ENCODE measurements at places on chromosomes 6 and 20.

GRCh38 chr20:19074356-19074755, 138.1 kb upstream of the SLC24A3 start:
- DNase-seq, result no peak

DNA sequence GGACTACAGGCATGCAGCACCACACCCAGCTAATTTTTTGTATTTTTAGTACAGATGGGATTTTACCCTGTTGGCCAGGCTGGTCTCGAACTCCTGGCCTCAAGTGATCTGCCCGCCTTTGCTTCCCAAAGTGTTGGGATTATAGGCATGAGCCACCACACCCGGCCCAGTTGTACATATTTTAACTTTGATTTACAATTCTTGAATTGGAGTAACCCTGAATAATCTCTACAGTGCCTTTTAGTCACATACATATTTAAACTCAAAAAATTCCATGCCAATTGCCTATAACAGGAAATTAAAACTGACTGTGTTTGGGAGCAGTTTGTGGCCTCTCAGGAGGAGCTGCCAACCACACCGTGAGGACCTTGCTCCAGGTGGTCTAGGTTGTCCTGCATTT, 199.8 kb upstream of the PDE10A start:
- no peak for DNase-seq

GRCh38 chr20:61573415-61574305, 321.6 kb downstream of the CDH4 start:
- no peak for DNase-seq

DNA sequence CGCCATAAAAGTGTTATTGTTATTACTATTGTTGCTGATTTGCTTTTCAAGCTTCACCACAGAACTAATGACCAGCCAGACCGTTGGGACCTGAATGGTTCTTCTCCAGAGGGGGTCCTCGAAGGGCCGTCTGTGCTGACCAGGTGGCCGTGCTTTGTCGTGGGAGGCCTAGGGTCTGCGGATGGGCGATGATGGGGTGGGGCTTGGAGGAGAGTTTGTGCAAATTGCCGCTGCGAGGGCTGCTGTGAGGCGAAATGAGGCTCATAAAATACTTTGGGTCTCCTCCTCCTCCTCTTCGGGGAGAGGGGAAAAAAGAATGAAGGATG, 6.0 kb upstream of the ZBTB22 start:
- DNase-seq, result no peak

DNA sequence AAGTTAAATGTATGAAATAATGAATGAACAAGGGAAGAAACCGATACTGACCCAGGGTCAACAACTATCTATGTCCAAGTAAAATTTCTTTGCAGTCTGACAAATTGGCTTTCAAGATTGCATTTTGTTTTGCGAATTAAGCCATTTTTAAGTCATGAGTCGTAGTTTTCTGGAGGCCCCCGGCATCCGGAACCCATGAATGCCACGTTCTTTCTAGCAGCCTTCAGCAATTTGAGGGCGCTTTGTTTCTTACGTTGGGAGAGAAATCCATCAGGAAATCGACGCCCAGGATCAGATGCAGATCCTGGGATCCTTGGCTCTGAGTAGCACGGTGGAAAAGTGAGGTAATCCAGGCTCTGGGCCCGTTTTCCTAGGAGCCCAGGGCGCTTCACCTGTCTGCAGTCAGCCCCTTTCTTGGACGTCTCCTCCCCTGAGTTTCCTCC, 309 bp upstream of the ABRACL start:
- no peak for DNase-seq

DNA sequence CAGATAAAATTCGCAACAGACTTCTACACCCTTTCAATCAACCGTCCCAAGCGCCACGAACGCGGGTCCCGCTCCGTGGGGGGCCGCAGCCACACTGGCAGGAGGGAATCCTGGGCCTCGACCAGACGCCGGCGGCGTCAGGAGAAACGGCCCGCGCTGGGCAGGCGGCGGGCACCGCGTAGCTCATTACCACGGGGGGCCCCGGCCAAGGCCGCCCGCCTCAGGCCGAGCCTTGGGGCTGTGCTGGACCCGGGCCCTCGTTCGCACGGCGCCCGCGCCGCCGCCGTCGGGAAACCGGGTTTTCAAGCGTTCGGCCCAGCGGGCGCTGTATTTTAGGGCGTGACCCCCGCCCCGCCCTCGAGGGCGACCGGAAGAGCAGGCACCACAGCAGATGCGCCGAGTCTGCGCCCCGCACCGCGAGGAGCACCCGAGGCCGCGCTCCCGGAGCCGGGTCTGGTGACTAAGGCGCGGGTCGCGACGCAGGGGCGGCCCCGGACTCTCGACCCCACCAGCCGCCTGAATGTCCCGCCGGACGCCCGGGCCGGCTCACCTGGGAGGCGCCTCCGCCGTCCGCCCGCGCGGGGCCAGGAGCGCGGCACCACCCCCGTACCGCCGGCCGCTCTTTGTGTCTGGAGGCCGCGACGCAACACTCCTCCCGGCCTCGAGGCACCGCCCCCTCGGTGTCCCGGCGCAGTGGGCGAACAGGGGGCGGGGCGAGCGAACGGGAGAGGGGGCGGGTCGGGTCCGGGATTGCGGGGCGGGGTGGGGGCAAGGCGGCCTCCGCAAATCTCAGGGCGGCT, at the start of gene NINL:
NINL (minus strand) TSS at position 627 of the 800 bp plus-strand sequence. CDS start 58,944 bp downstream, outside the sequence.
- no peak for DNase-seq

DNA sequence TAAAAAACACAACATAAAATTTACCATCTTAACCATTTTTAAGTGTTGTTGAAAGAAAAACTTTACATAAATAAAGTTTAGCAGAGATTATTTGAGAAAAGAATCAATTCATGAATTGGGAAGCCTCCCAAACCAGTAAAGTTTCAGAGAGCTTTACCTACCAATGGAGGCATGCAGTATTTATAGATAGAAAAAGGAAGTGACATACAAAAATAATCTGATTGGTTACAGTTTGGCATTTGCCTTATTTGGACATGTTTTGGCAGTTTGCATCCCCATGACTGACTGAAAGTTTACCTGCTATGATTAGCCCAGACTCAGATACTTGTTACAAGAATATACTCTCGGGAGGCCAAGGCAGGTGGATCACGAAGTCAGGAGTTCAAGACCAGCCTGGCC, 3.7 kb upstream of the CMTR1 start:
- no peak for DNase-seq

GRCh38 chr6:71665931-71666330, 220.4 kb upstream of the RIMS1 start:
- DNase-seq, result no peak

DNA sequence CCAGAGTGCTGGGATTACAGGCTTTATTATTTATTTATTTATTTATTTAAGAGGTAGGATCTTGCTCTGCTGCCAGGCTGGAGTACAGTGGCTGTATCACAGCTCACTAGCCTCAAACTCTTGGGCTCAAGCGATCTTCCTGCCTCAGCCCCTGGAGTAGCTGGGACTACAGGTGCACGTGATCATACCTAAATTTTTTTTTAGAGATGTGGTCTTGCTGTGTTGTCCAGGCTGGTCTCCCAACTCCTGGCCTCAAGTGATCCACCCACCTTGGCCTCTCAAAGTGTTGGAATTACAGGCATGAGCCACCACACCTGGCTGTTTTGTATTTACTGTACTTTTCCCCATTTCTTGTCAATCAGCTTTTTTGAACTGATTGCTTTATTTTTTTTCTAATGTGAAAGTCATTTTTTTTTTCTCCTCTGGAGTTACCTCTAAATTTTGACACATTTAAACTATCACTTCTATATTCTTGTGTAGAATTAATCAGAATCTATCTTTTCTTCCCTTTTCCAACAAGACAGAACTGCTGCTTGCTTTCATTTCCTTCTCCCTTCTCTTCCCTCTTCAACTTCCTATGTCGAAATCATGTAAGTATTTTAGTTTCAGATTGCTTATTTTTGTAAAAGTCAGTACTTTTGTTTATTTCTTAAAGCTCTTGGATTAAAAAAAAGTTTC, 12.0 kb downstream of the PANK2 start:
- DNase-seq, result no peak

DNA sequence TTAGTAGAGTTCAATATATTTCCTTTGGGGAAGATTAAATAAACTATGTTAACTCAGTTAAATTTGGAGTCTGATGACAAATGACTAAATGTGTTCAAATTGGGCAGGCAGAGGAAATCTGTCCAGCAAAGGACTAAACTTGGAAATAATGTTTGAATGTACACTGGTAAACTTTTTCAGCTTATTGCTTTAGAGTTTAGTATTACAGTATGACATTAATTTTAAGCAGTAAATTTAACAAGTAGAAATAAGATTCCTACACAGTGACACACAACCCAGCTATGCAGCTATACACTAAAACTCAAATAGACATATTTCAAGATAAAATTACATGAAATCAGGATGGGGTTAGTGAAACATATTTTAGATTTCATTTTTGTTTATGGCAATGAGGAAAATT, 42.6 kb upstream of the HDGFL1 start:
- DNase-seq, result no peak

GRCh38 chr20:50820515-50821256, 25.8 kb downstream of the BCAS4 start:
- no peak for DNase-seq

GRCh38 chr6:74114428-74114827, 418.4 kb downstream of the CD109 start:
- DNase-seq, result no peak

DNA sequence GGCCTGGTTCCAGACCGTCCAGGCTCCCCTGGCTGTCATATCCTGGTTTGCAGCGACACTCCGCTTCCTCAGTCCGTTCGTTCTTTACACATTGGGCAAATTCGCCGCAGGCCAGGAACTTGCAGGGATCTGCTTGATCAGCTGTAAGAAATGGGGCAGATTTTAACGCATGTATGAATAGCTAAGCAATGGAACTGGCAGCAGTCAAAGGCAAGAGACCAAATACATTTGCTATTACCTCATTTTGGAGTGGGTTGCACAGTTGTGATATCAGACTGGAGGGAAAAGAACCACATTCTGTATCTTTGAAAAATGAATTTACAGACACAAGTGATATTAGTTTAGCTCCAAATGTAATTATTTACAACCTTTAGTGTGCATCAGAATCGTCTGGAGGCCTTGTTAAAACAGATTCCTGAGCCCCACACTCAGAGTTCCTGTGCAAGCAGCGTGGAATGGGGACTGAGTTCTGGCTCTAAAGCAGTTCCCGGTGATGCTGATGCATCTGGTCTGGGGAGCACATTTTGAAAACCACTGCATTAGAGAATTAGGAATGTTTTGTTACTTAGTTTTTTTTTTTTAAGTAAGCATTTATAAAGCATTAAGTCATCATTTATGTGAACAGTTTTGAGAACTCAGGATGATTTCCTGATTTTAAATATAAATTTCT, 141.3 kb downstream of the IMPG1 start:
- no peak for DNase-seq

DNA sequence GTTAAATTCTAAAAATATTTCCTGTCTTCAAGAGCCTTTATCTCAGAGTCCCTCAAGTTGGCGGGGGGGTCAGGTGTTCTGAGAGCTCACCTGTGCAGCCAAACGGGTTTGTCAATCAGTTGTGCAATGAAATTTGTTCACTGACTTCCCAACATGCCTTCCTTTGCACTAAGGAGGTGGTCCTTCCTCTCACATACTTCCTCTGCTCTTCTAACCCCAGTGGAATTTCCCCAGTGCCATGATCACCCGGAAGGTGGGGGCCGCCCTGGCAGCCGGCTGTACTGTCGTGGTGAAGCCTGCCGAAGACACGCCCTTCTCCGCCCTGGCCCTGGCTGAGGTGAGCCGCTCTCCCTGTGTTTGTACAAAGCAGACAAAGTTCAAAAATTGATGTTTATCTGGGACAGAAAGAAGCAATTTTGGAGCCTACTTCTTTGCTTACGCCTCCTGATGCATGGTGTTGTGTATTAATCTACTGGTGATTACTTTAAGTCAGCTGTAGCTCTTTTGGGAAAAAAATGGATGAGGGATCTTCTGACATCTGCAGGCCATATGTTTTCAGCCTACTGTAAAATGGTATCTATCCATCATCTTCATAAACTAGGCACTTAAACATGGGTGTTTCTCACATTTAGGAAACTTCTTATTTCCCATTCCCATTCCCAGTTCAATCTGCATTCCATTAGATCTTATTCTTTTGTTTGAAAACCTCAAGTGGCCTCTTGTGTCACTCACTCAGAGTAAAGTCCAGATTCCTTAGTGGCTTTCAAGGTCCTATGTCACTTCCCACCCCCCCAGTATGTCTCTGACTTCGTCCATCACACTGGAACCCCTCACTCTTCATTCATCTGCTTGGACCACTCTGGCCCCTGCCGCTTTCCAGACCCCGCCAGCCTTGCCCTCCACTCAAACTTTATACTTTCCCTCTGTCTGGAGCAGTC, 10.1 kb downstream of the ALDH5A1 start:
- DNase-seq, result peak; percentile 48

GRCh38 chr6:6843057-6843627, 254.6 kb downstream of the LY86 start:
- DNase-seq, result peak; percentile 75

DNA sequence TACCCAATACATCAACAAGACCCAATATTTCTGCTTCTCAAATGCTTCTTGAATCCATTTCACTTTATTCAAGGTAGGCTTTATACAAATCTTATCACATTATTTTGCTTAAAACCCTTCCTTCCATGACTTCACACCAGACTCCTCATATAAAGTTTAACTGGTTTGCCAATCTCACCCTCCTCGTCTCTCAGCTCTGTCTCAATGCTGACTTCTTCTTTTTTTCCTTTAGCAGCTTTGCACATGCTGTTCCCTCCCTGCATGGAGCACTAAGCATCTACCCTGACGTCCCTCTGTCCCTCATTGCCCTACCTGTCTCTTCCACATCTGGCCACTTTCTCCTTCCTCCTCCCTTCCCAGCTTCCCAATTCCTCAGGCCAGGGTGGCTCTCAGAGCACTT, 31.4 kb downstream of the KCNK17 start:
- DNase-seq, result no peak

GRCh38 chr6:10307476-10307875, 107.4 kb downstream of the TFAP2A start:
- no peak for DNase-seq

- no peak for DNase-seq
These were observed 55.2 kb downstream of the ATXN1 start for GRCh38 chr6:16706029-16706428.

- DNase-seq, result no peak
These were observed 8.7 kb downstream of the SGK2 start for GRCh38 chr20:43567477-43567876.

DNA sequence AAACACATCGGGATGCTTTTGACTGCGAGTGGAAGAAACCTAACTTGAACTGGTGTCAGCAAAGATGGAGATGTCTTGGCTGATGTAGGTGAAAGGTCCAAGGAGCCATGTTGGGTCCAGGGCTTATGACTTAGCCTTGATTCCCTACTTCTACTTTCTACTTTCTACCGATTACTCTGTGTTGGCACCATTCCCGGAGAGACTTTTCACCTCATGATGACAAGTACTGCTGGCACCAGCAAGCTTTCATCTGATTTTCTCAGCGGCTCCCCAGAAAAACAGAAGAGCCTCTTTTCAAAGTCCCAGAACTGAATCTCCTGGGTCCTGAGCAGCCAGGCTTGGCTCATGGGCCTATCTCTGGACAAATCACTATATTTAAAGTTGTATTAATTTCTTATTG, 4.9 kb upstream of the EDN3 start:
- DNase-seq, result no peak

DNA sequence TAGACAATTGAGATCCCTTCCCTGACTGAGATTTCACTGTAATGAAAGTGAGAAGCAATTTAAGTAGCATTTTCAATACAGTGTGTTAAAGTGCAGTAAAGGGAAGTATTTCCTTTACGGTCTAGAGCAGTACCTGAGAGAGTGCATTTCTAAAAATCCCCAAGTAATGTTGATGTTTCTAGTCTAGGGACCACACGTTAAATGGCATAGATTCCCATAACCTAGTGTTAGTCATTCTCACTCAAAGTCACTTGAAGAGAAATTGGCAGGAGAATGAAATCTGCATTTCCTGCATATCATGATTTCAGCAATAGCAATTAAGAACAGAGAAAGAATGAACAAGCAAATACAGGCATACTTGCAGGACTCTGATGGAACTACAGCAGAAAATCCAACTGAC, 67.9 kb downstream of the CGA start:
- no peak for DNase-seq
